H1 (cell line): ENCODE measurements at places on chromosomes 2 and 18. TPM values are rescaled to one million over a fixed set of nuclear protein-coding genes. Genes with fewer than 3 reads are reported as not detected.

DNA sequence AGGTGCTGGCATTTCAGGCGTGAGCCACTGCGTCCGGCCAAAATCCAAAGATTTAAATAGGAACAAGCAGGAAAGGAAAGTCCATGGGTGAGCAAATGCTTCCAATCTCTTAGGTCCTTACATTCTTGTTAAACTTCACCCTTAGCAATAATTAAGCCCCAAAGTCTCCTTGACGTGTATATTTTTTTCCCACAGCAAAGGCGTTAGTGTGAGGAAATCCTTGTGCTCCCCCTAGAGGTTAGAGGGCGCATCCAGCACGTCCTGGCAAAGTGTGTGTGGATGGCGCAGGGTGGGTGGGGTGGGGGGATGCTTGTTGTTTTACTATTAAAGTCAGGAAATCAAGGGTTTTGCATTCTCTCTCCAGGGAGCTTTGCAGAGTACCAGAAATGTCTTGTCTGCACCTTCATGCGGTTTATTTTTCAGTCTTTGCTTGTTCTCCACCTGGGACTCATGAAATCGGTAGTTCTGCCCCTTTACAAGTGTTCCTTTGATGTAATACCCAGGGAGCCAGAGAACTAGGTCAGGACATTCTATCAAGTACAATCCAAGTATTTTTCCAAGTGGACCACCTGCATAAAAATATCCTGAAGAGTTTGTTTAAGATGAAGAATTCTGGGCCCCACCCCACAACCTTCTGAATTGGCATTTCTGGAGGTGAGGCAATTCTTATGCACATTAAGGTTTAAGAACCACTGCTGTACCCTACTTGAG is 22.2 kb upstream of the ITSN2 start:
- DNase-seq: peak; percentile 67

DNA sequence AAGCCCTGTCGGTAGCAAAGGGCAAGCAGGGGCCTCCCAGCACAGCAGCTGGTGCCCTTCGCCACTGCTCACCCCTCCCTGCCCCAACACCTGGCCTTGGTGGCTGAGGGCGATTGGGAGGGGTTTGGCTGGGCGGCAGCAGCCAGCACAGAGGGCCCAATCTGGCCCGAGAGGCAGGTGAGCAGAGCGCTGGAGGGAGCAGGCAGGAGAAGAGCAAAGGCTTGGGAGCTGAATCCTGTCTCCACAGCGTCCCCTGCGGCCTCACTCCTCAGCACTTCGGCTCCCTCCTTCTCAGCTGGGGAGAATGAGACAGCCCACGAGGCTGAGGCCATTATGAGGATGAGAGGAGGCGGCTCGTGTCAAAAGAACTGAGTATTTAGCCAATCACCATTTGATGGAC is 74.9 kb upstream of the TAF1B start:
- peak; percentile 43 for DNase-seq

GRCh38 chr18:2847317-2848246 is 776 bp downstream of the EMILIN2 start:
- no peak for DNase-seq

GRCh38 chr2:84957771-84958134 is 13.2 kb upstream of the KCMF1 start:
- DNase-seq: no peak

Gene DSC2
- total RNA-seq: 39.3 and 39.7 TPM in 2 replicates

DNA sequence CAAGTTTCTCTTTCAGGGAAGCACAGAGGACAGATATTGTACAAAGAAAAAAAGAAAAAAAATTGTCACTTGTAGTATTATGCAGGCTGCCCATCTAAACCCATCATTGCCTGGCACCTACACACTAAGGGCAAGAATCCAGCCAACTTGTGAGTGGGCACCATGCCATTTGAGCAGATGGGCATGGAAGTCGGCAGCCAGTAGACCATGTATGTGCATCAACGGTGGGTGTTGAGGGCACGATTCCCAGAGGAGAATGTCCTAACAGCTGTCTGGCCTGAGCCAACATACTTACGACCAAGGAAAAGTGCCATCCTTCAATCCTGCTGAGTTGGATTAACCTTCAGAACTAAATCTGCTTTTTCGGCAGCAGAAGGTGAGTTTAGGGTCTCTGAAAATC is 63.9 kb downstream of the ARHGAP15 start:
- DNase-seq: no peak

GRCh38 chr2:221463241-221463896 is 108.7 kb downstream of the EPHA4 start:
- DNase-seq: no peak

DNA sequence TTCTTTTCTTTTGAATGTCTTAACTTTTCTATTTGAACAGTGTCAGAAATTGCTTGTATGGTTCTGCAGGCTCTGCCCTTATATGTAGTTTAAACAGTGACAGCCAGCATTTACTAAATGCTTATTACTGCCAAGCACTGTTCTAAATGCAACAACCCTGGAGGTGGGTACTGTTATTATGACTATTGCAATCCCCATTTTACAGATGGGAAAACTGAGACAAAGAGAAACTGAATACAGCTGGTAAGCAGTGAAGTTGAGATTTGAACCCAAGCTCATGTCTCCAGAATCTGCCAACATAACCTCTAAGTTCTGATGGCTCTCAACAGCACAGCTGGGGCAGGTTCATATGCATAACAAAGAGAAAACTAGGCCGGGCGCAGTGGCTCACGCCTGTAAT is 105.7 kb upstream of the GATA6 start:
- DNase-seq: no peak

- DNase-seq: no peak
Observed at GRCh38 chr2:68936427-68936826, 16.3 kb downstream of the GKN2 start.

Gene AGAP1
- total RNA-seq: 39.4 and 40.5 TPM in 2 replicates

Gene ITGA6
- total RNA-seq: 117 and 118 TPM in 2 replicates

- no peak for DNase-seq
Observed at GRCh38 chr2:224333726-224334482, 68.0 kb downstream of the FAM124B start.

Gene ARHGAP15
- not detected in 2 replicates for total RNA-seq

Gene GPR39
- total RNA-seq: 0.63 and 0.65 TPM in 2 replicates

DNA sequence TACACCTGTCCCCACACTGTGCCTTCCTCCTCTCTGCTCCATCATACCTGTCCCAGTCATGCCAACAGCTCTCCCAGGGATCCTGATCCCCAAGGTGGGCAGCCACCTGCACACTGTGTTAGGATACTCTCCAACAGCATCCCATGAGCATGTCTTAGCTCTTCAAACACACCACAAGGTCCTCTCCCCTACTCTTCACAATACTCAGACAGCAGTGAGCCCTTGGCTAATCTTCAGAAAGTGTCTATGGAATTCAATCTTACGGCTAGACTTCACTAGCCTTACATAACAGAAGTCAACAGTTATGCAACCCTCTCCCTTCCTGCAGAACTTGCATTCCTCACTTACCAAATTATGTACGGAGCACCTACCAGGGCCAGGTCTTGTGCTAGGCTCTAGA is 79.9 kb downstream of the MYO5B start:
- no peak for DNase-seq

GRCh38 chr2:106020032-106020431 is 174.1 kb downstream of the UXS1 start:
- no peak for DNase-seq

- DNase-seq: peak; percentile 67
Observed at GRCh38 chr2:117858892-117859531, 44.5 kb downstream of the DDX18 start.

DNA sequence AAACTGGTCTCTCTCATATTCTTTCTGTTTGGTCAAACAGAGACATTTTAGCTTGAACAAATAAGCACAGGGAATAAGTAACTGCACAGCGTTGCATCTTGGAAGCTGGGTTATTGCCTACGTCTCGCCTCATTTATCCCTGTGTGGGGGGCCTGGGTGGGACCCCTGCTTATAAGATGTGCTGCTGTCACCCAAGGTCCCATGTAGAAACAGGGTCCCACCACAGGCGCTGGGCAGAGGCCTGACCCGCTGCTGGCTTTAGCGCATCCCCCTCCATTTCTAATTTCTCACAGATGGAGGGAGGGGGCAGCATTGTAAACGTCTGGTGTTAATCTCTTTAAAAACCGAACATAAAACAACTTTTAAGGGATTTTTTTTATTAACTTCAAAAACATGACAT is 207.8 kb downstream of the HDAC4 start:
- DNase-seq: no peak

DNA sequence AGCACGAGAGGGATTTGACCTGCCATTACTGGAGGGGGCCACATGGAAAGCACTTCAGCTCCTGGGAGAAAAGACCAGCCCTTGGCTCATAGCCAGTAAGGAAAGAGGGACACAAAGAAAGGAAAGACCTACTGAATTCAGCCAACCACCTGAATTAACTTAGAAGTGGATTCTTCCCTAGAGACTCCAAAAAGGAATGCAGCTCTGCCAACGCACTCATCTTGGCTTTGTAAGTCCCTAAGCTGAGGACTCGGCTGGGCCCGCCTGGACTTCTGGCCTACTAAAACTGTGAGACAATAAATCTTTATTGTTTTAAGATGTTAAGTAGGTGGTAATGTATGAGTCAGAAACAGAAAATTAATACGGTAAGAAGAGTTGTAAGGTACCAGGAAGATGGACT is 11.5 kb downstream of the ATF2 start:
- DNase-seq: no peak

GRCh38 chr2:27218614-27219013 is 1.4 kb downstream of the CAD start:
- DNase-seq: no peak

Gene ERFE
- total RNA-seq: 1.8 and 2.5 TPM in 2 replicates

Gene PRKAG3
- not detected in 2 replicates for total RNA-seq

Gene NXPH2
- total RNA-seq: 5.6 and 6.9 TPM in 2 replicates

Gene SERPINB13
- not detected in 2 replicates for total RNA-seq

- DNase-seq: no peak
Observed at GRCh38 chr18:65322895-65323294, 427.9 kb upstream of the CDH7 start.

DNA sequence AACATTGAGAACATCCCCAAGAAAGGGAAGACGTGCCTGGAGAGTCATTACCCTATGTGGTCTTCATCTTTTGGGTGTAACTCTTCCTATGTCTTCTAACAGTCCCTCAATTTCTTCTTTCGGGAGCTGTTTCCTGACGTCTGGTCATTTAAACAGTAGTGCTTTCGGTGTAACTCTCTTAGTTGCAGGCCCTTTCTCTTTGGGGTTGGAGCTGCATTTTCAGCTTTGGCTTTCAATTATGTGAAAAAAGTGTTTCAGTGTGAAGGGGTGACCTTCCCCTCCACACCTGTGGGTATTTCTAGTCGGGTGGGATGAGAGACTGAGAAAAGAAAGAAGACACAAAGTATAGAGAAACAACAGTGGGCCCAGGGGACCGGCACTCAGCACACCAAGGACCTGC is 105.9 kb downstream of the CERS6 start:
- DNase-seq: no peak

Gene SERPINB2
- not detected in 2 replicates for total RNA-seq

Gene VAMP5
- total RNA-seq: 4.7 and 5.2 TPM in 2 replicates

GRCh38 chr18:58310517-58310916 is 266.5 kb downstream of the NEDD4L start:
- no peak for DNase-seq

Gene RAB31
- total RNA-seq: 39.3 and 40.9 TPM in 2 replicates

- no peak for DNase-seq
Observed at GRCh38 chr2:100198461-100199230, 56.3 kb upstream of the AFF3 start.

- no peak for DNase-seq
Observed at GRCh38 chr18:10412933-10413332, 41.5 kb upstream of the APCDD1 start.

DNA sequence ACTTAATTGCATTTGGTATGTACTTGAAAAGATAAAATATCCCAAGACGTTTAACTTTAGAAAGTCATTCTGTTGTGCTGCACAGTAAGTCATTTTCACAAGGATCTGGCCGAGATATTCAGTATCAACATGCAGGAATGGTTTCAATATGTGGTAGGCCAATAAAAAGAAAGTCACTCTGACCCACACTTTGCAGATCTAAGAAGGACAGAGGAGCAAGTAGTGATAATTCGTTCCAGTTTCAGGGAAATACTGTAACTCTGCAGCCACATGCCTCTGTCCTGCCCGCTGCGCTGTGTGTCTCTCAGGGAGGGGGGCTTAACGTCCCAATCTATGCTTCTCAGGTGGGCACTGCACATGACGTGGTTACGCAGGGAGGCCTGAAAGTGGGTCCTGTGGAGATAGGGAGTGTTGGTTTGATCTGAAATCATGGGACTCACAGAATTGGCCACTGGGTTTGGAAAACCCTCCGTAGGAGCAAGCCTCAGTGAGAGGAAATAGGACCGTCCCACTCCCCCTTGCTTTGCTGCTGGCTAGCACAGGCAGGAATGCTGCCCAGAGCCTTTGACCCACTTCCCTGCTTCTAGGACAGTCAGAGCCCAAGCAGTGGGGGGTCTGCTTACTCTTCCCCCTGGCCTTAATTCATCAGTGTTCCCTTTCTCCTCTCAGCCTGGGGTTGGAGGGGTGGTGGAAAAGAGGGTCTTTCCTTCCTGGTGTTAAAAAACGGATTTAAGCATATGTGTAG is 314.7 kb upstream of the SPRED2 start:
- DNase-seq: no peak

GRCh38 chr2:121502781-121503180 is 27.9 kb upstream of the RNU4ATAC start:
- no peak for DNase-seq

GRCh38 chr2:53445383-53446070 is 322.1 kb upstream of the CHAC2 start:
- DNase-seq: no peak

GRCh38 chr18:49858309-49859020 is 45.1 kb upstream of the ACAA2 start:
- DNase-seq: peak; percentile 34

DNA sequence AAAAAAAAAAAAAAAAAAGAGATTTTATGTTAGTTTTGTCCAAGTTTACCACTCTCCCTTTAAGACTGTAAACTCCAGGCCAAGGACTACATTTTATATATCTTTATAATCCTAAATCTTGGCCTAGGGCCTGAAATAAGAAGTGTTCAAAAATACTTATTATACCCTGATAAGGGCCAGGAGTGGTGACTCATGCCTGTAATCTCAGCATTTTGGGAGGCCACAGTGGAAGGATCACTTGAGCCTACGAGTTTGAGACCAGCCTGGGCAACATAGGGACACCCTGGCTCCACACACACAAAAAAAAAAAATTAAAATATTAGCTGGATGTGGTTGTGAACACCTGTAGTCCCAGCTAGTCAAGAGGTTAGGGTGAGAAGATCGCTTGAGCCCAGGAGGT is 12.7 kb downstream of the TRIP12 start:
- no peak for DNase-seq

GRCh38 chr18:61702007-61702406 is 190.8 kb downstream of the RNF152 start:
- no peak for DNase-seq

Gene SCN2A
- 0.61 and 1.1 TPM in 2 replicates for total RNA-seq

DNA sequence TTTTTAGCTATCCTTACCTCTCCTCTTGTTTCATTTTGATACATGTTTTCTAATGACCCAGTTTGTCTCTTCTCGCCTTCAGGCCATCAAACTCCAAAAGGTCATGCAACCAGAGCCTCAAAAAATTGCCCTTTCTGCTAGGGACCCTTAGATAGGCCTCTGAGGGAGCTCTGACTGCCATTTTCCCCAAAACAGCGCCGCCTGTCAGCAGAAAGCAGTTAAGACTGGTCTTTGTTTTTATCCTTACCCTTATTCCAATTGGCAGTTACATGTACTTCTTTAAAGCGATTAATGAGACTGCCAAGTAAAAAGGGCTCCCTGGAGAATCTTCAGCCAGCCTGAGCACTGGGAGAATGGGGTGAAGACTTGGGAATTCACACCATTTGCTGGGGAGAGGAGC is 55.1 kb upstream of the RIT2 start:
- DNase-seq: no peak

Gene GPBAR1
- total RNA-seq: 0.32 and 0.63 TPM in 2 replicates
